Activated CD4-positive, alpha-beta T cell treated with anti-CD3 and anti-CD28 coated beads, Interleukin-2, amount 50 U/mL, for 1 hour (primary cell): ENCODE measurements at places on chromosomes 1 and 21.

DNA sequence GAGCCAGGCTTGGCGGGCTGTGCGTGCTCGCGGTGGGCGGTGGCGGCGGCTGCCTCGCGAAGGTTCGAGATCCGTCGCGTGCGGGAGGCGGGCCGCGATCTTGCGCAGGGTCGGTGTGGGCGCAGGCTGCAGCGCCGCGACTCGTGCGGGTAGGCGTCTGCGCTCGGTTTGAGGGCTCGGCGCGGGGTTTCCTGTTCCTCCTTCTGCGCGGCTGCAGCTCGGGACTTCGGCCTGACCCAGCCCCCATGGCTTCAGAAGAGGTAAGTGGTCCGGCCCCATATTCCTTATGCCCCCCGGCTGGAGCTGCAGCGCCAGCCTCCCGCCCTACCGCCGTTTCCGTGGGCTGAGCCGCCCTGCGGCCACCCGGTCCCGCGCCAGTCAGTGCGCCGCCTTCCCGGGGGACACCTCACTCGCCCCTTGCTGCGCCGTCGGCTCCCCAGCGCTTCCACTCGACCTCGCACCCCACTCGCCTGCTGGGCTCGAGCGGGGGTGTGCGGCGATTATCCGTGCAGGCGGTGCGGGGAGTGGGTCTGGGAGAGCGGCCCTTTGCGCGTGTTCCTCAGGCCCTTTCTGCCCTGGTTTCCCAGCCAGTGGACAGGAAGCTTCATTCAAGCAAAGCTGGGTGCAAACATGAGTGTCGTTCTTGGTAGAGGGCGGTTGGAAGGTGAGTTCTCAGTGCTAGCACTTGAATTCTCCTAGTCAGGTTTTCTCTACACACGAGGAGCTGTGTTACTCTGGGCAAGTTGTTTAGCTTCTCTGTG is at the start of gene CACYBP:
Gene CACYBP (plus strand): TSS at position 12 of the 761 bp plus-strand sequence. CDS start 234 bp downstream, at position 246.
- peak; percentile 28 for DNase-seq

GRCh38 chr1:224488806-224489499 is 54.4 kb upstream of the WDR26 start:
- no peak for DNase-seq

DNA sequence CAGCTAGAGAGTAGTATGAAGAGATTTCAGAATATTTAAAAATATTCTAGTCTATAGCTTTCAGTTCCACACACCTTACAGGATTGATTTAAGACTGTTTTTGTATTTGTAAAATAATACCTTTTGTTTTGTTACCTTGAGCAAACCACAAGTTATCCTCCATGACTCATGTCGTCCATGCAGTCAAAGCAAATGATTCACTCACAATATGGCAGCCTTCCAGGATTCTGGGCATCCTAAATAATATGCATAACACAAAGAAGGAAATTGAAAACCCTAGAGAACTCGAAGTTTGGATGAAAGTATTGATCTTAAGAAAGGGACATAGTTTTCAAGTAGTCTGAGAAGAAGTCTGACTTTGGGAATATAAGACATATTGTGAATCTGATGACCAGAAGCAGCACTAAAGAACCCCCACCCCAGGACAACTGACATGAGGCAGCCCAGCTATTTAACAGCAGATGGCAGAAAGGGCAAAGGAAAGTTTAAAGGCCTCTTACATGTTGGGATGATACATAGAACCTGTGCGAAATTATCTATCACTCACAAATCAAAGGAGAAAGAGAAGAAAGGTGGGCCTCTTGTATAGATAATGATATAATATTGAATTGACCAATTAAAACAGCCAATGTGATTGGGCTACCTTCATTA is 857.9 kb downstream of the BRINP3 start:
- DNase-seq, result no peak

- DNase-seq, result no peak
These were observed 434.9 kb upstream of the DAB1 start for GRCh38 chr1:57858740-57859139.

DNA sequence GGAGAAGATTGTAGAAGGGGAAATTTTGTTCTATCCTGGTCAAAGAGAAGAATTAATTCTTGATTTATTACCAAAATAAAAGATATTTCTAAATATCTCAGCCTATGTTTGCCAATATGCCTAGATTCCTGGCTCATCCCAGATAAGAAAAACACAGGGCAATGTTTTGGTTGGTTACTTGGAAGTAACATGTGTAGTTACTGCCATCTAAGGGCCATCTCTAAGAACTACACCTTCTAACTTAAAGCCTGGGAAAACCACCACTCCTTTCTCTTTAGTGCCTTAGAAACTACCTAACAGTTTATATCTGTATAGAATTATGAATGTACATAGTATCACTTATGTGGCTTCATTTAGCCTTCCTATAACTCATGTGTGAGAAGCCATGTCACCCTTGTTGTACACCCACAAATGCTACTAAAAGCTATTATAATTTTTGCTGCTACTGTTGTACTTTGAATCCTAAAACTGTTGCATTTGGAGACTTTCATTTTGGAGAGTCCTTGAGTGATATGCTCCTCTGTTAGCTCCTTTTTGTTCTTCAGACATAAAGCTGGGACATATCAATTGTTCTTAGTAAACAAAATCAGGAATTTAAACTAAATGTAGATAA is 4.5 kb downstream of the AIM2 start:
- DNase-seq, result no peak

- DNase-seq, result no peak
These were observed 135.3 kb upstream of the LYPLAL1 start for GRCh38 chr1:219038398-219038797.

DNA sequence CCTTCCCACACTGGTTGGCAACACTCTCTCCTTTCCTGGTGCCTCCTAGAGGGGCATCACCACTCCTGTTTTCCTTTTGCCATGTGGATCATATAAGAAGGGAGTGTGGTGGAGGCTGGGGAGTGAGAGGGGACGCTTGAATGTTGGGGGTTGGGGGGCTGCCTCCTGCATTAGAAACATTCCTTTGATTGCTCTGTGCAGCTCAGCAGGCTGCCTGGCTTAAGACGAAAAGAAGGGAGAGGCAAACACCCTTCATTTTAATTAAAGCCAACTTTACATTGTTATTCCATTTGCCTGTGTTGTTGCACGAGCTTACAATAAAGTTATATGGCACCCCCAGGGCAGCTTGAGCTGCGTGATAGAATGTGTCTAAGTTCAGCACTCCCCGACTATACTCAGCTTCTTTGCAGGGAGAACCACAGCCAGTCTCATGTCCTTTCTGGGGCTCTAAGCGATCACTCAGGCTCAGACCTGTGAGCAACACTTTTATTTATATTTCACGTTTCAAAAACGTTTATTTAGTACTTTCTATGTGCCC is 57.4 kb downstream of the FOXD2 start:
- DNase-seq, result no peak

DNA sequence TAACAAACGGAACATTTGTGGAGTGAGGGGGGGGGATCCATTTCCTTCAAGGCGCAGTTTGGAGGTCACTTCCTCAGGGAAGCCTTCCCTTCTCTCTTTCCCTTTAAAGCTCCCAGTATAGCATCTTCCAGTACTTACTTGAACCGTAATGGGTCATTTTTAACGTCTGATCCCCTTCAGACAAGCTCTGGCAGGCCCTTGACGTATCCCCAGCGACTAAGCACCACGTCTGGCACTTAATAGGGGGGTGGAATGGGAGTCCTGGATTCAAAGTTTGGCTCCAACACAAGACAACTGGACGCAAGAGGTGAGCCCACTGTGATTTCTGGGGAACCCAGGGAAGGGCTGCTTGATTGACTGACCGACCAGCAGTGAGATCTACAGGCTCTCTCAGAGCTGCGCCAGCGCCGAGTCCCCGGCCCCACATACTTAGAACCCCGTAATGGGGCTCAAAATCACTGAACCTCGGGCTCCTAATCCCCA is 441 bp downstream of the YARS1 start:
- no peak for DNase-seq

DNA sequence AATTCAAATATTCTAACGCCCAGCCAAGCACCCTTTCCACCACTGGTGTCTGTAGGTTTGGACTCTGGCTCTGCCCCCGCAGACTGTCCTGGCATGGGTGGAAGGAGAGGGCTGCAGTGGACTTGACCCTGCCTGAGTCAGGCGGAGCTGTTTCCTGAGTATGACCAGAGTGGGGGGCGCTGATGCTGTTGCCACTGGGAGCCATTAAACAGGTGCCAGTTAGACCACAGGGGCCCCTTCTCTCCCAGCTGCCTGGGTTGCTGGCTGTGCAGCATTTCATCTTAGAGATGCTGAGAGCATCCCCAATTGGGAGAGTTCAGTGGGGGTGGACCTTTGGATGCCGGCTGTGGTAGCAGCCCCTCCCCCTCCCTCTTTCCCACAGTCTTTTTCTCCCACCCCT is 539.5 kb downstream of the MATN1 start:
- DNase-seq, result no peak

DNA sequence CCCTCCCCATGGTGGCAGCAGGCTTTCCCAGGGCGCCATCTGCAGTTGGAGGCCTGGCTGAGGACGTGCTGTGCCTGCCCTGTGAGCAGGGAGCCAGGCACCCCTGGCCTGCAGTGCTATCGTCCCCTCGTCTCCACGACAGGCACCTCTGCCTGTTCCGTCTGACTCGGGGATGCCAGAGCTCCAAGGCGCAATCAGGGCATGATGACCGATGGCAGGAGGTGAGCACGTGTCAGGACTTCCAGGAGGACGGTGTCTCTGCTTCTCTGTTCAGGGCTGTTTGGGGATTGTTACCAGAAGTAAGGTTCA is 125.2 kb downstream of the PCBP3 start:
- no peak for DNase-seq

DNA sequence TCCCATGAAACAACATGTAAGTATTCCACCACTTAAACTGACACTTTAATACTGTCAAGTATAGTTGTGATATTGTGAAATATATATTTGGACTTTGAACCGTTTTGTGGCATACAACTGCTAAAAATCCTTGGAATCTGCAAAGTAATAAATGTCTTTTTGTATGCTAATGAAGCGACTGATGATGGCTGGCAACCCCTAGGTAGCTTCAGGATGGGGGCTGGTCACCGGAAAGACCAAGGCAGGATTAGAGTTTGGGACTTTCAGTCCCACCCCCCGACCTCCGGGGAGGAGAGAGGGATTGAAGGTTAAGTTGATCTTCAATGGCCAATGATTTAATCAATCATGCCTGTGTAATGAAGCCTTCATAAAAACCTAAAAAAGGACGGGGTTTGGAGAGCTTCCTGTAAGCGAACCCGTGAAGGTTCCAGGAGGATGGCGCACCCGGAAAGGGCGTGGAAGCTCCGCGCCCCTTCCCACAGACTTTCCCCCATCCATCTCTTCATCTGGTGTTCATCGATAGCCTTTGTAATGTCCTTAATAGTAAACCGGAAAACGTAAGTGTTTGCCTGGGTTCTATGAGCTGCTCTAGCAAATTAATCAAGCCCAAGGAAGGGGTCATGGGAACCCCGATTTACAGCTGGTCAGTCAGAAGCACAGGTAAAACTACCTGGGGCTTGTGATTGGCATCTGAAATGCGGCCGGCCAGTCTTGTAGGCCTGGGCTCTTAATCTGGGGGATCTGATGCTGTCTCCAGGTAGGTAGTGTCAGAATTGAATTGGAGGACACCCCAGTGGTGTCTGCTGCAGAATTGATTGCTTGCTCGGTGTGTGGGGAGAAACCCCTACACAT is 1.8 kb upstream of the ZNF281 start:
- DNase-seq, result no peak

- no peak for DNase-seq
These were observed 792 bp downstream of the GOLPH3L start for GRCh38 chr1:150696162-150696561.

DNA sequence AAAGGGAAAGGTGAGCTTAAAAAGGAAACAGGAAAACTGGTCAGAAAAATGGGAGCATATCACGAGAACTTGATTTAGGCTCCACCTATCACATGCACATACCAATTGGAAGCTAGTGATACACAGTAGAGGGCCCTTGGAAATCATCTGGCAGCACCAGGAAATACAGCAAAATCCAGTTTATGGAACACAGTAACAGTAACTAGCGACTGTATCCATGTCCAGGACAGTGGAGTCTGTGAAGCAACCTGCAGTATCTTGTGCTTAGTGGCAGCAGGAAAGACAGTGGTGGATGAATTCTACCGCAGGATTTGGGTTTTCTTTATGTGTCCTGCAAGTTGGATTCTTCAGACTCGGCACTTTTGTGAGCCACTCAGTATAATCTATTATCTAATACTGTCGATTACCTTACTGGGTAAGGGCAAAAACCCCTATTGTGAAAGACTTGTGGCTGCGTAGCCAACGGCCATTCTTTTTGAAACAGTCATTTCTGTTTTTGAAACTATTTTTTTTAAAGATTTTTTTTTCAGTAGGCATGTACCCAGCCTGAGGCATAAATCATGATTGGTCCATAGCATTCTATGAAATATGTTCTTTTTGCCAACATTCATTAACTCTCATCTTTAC is 1.6 kb upstream of the KDM4A start:
- no peak for DNase-seq

DNA sequence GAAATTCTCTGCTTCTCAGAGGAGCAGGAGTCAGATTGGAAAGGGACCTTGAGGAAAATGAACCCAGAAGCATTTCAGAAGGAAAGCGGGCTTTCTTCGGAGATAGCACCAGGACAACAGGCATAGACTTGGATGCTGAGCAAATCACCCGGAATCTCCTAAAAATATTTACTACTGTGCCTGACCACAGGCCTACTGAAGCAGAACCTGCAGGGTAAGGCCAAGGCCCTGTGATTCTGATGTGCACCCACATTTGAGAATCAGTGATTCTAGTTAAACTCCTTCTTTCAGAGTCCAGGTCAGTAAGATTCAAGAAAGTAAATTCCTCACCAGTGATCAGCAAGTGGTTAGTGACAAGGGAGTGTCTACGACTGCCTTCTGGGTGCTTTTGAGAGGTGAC is 307.3 kb upstream of the DUSP10 start:
- no peak for DNase-seq

DNA sequence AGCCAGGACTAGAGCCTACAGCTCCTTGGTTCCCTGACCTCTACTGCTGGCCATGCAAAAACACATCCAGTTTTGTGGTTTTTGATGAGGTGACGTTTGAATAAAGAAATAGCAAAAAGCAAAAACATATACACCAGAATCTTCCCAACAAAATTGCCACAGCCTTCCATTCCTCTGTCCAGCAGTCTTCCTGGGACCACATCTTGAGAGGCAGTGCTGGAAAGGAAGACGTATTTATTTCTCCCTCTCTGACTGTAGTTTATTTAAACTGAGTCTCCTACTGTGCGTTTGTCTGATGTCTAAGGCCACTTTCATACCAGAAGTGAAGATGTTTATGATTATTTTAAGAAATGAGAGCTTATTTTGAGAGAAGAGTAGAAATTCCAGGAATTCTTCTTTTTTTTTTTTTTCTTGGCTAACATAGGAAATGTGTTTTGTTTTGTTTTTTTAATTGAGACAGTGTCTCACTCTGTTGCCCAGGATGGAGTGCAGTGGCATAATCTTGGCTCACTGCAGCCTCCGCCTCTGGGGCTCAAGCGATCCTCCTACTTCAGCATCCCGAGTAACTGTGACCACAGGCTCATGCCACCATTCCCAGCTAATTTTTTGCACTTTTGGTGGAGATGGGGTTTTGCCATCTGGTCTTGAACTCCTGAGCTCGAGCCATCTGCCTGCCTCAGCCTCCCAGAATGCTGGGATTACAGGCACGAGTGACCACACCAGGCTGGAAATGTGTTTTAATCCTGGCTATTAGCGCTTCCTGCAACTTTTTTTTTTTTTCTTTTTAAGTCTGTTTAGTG is 118.5 kb downstream of the ITSN1 start:
- no peak for DNase-seq
